ENCODE measurements at places on chromosomes 3 and 15.

DNA sequence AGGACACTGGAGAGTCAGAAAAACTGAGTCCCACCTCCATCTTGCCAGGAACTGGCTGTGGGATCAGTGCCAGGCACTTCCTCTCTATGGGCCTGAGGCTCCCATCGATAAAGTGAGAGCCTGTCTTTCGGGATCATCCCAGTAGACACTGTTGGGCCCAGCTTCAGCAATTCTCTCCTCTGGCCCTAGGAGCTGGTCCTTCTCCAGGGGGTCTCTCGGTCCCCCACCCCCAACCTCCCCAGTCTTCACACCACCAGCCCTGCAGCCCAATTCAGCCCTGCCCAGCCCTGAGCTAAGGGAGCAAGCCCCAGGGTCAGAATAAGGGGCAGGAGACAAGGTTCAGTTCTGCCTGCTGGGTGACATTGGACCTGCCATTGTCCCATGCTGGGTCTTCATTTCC is 4.5 kb upstream of the LCTL start:
- DNase-seq: no peak

- no peak for DNase-seq
Measured at GRCh38 chr3:53170325-53171063, 9.5 kb downstream of the PRKCD start.

GRCh38 chr15:69391046-69391757 is 22.9 kb upstream of the KIF23 start:
- DNase-seq: no peak

DNA sequence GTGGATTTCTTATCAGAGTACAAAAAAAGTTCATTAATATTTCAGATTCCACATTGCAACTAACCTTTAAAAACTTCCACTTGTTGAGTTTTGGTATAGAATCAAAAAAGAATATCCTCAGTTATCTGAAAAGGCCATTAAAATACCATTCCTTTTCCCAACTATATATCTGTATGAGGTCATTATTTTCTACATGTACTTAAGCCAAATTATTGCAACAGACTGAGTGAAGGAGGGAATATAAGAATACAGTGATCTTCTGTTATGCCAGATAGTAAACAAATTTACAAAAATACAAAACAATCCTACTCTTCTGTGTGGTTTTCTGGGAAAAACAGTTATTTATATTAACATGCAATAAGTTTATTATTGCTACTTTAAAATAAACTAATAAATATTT is 5.7 kb upstream of the GANC start:
- DNase-seq: no peak

GRCh38 chr3:159245871-159246270 is 444.0 kb downstream of the MFSD1 start:
- no peak for DNase-seq

- peak; percentile 71 for DNase-seq
Measured at GRCh38 chr3:111616417-111617105, 21.4 kb upstream of the ZBED2 start.

DNA sequence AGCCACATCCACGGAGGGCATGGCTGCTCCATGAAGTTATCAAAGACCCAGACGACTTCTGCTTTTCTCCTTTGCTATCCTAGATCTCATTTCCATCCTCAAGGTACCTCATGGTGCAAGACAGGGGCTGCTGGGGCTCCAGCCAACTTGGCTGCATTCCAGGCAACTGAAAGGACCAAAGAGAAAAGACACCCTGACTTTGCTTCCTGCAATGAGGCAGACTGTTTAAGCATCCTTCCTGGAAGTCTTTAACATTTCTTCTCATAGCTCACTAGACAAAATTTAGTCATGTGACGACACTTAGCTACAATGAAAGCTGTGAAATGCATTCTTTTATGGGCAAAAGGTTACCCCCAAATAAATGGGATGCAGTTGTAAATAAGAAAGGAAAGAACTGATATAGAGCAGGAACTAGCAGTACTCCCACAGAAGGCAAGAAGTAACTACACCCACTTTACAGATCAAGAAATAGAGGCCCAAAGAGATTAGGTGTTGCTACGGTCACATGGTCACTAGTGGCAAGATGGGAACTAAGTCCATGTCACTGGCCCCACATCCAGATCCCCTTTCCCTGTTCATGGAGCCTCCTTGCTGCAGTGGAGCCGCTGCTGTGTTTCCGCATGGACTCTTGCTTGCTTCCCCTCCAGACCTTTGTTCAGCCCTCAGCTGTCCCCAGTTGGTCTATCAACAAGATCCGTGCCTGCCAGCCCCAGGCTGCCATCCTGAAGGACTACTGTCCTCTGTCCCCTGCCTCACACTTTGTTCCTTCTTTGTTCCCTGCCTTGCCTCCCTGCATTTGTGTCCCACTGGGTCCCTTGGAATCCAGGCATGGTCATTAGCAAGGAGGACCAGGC is 107.0 kb downstream of the XXYLT1 start:
- DNase-seq: no peak

- DNase-seq: no peak
Measured at GRCh38 chr3:126025116-126025729, 56.2 kb downstream of the ROPN1B start.

DNA sequence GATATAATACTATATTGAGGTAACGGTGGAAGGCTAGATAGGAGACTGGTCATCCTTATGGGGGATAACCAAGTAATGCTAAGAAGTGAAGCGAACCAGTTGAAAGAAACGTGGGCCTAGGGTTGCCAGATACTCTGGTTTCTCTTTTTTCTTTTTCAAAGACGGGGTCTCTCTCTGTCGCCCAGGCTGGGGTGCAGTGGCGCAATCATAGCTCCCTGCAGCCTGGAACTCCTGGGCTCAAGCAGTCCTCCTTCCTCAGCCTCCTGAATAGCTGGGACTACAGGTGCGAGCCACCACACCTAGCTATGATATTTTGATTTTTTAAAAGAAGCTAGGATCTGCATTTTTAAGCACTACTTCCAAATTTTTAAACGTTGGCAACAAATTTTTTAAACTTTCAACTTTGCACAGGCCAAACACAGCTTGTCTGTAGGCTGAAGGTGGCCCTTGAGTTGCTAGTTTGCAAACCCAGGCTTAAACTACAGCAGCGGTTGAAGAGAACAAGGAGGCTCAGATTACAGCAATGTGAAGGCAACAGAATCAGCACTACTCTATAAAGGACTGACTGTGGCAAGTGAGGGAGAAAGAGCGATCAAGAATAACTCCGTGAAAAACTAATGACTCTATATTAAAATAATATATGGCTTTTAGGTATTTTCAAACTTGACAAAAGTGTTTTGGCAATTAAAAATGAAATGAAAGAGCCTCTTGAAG is 1.2 kb upstream of the RUBCN start:
- no peak for DNase-seq

DNA sequence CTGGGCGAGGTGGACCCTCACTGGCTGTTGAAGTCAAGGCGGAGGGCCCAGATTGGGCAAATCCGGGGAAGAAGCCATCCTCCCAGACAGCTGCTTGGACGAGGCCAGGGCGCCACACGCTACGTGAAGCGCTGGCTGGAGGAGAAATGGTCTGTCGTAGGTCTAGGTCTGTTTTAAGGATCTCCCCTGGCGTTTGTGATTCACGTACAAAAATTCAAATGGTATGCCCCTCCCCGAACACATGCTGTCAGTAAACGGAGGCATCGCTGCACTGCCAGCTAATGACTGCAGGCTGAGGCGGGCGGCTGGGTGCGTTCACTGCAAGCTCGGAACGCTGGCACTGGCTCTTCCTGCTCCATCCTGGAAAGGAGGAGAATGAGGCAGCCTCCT is 69.9 kb downstream of the EPHB3 start:
- DNase-seq: no peak

GRCh38 chr3:18440066-18440722 is 15.1 kb upstream of the SATB1 start:
- no peak for DNase-seq

GRCh38 chr3:142180761-142181362 is 31.5 kb upstream of the TFDP2 start:
- peak; percentile 18 for DNase-seq

GRCh38 chr15:66698318-66698961 is 3.6 kb upstream of the SMAD6 start:
- peak; percentile 21 for DNase-seq

DNA sequence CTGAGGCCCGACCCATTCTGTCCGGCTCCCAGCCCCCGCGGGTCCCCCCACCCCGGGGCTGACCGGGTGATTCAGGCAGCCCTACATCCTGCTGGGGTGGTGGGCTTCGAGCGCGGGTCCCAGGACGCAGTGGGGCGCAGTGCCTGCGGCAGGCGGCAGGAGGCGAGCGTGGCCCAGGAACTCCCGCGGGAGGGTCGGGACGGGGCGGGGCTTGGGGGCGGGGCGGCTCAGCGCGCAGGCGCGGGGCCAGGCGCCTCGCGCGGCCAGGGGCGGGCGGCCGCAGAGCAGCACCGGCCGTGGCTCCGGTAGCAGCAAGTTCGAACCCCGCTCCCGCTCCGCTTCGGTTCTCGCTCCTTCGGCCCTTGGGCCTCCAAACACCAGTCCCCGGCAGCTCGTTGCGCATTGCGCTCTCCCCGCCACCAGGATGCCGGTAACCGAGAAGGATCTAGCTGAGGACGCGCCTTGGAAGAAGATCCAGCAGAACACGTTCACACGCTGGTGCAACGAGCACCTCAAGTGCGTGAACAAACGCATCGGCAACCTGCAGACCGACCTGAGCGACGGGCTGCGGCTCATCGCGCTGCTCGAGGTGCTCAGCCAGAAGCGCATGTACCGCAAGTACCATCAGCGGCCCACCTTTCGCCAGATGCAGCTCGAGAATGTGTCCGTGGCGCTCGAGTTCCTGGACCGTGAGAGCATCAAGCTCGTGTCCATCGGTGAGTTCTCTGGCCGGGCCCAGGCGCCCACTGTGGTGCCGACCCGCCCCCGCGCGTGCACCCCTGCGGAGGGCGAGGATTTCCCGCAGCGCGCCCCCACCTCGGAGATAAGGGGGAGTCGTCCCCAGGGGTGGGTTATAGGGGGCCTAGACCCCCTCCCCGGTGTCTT is at the start of gene FLNB:
TSS of gene FLNB (plus strand) at position 282 of the 885 bp plus-strand sequence. CDS start at position 425, 143 bp downstream.
- peak; percentile 82 for DNase-seq

- DNase-seq: no peak
Measured at GRCh38 chr3:14403619-14404155, 1.3 kb downstream of the SLC6A6 start.

GRCh38 chr3:85342915-85343314 is 384.1 kb downstream of the CADM2 start:
- DNase-seq: no peak

DNA sequence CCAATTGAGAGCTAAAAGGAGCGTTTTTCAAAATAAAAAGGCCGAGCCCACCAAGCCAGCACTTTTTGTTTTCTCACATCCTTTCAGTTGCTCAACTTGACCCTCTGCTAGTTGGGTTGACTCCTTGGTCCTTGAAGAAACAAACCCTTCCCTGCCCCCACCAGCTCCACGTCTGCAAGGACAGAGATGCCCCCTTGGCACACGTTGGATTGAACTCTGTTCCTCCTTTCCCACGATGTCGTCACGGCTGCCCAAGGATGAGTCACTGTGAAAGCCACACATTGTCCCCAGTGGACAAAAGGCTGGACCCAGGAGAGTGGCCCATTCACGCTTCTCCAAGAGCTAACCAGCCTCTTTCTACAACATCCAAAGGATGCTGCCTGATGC is 43.0 kb upstream of the SPATA12 start:
- no peak for DNase-seq

- DNase-seq: no peak
Measured at GRCh38 chr3:44963571-44964325, 12.2 kb downstream of the ZDHHC3 start.

GRCh38 chr15:99994849-99995248 is 261.6 kb upstream of the LYSMD4 start:
- DNase-seq: no peak

- no peak for DNase-seq
Measured at GRCh38 chr3:46102780-46103130, 75.5 kb upstream of the XCR1 start.

DNA sequence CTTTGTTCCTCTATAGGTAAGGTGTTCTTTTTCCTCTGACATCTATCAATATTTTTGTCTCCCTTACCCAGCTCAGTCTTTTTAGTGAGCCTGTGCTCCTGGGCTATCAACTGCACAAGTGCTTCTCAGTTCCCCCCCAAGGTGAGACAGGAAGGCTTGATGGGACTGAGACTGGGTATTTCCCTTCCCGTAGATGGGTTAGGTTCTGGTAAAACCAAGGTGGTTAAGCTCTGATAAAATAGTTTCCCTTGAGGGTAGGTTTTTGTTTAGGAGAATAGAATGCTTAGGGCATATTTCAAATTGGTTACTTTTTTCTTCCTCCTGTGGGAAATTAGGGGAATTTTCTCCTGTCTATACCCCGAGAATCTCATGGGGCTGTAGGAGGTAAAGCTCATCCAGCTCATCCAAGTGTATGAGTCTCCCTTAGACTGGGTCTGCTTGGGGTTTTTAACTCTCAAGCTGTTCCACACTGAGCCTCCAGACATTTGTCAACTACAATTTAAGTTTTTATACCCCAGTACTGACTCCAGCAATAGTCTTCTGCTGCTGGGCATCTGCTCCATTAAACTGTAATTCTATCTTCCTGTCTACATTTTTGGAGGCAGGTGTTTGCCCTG is 44.9 kb downstream of the OXSR1 start:
- no peak for DNase-seq

DNA sequence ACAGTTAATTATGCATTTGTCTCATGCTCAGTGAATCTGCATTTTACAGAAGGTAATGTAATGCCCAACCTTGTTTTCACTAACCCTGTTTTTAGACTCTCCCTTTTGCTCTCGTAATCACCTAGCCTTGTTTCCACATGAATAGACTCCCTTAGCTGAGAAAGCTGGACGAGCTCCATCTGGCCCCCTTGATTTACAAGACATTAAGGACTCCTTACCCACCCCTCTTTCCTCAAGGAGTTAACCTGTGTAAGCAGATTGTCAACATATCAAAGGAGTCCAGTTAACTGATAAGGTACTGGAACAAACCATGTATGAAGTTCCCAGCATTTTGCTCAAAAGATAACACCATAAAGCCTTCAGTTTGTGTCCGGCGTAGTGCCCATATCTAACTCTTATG is 99.6 kb downstream of the VPS8 start:
- no peak for DNase-seq

- no peak for DNase-seq
Measured at GRCh38 chr3:111080413-111080812, 8.8 kb downstream of the NECTIN3 start.

DNA sequence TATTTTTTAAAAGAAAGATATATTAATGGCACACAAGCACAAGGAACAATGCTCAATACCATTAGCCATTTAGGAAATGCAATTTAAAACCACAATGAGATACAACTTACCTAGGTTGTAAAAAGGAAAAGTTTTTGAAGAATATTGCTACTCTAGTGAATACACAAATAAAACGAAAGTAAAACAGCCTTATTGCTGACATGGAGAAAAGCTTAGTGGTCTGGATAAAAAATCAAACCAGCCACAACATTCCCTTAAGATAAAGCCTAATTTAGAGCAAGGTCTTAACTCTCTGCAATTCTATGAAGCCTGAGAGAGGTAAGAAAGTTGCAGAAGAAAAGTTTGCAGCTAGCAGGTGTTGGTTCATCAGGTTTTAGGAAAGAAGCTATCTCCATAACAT is 892.7 kb upstream of the ALCAM start:
- DNase-seq: no peak

DNA sequence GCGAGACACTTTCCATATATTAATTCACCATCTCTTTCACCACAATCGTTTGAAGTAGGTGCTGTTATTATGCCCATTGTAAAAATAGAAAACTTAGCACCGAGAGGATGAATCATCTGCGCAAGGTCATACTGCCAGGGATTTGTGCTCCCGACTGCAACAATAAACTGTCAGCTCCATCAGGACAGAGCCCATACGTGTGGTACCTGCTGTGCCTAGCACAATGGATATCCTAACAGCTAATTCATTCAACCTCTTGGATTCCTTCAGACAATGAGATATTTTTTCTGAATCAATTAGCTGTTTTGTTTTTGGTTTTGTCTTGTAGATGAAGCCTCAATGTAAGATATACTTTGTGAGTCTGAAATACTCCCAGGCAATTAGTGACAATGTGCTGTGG is 32.3 kb upstream of the PROK2 start:
- DNase-seq: no peak
